ENCODE measurements at places on chromosomes 6 and 20.

GRCh38 chr6:14038467-14039437, 78.8 kb upstream of the CD83 start:
- peak; percentile 87 for DNase-seq

GRCh38 chr6:4383910-4384638, 248.7 kb upstream of the ECI2 start:
- no peak for DNase-seq

GRCh38 chr6:119077643-119078375, 655 bp downstream of the FAM184A start:
- DNase-seq, result peak; percentile 29

GRCh38 chr6:20112841-20113240, 99.4 kb downstream of the MBOAT1 start:
- DNase-seq, result no peak

GRCh38 chr6:4323322-4323721, 187.9 kb upstream of the ECI2 start:
- DNase-seq, result no peak

- peak; percentile 73 for DNase-seq
Observed at GRCh38 chr6:111478749-111479148, 4.3 kb downstream of the REV3L start.

GRCh38 chr6:111590209-111590980, 15.3 kb downstream of the TRAF3IP2 start:
- DNase-seq, result no peak
